SHP77 treated with DMSO at 0.1 percent for 48 hours (cell line): ENCODE measurements at places on chromosomes 5 and 9.

GRCh38 chr9:138020120-138020794 lies 142.7 kb downstream of the CACNA1B start:
- DNase-seq: no peak

GRCh38 chr5:157288405-157289163 lies 22.7 kb downstream of the CYFIP2 start:
- no peak for DNase-seq

GRCh38 chr5:74380193-74380592 lies 260.3 kb downstream of the ENC1 start:
- no peak for DNase-seq

DNA sequence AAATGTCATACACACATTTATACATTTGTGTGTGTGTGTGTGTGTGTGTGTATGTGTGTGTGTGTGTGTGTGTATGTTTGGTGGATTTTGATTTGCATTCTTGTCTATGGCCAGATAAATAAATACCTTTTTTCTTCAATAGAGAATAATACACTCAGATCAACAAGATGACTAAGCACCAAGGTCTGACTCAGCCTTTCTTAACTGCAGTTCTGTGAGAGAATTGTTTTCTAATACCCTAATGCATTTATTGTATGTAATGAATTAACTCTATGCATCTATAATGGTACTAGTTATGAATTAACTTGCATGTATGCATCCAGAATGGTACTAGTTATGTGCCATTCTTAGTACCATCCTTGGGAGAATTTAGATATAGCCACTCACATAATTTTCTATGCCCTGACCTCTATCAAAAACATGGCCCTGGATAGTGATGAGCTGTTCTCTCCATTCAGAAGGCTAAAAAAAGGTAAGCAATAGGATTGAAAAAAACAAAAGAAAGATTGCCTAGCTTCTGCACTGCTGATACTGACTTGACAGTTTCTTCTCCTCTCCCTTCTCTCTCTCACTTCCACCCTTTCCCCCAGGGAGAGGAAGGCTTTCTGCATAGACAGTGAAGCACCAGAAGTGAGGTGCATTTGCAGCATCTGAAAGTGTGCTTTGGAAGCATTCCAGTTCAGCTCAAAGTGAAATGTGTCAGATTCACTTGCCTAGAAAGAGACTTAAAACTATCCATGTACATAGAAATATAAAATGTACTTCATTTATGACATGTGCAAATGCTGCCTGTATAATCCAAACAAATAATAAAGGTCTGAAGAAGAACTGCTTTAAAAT lies 55.1 kb upstream of the CCDC112 start:
- DNase-seq: no peak

DNA sequence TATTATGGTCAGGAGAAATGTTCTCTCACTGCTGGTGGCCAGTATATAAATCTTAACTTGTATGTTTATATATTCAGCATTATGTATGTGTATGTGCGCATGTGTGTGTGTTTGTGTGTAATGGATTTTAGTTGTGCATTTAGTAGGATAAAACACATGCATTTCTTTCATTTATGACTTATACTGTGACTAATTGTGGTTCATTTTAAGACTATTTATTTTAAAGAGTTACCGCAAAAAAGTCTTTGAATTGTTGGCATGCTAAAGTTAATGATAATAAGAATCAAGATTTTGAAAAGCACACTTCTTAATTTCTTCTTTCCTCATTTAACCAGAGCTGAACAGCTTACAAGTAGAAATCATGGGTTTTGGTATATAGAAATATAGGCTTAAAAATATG lies 60.9 kb downstream of the RAI14 start:
- DNase-seq: no peak

GRCh38 chr5:36717131-36717695 lies 110.8 kb downstream of the SLC1A3 start:
- DNase-seq: no peak

DNA sequence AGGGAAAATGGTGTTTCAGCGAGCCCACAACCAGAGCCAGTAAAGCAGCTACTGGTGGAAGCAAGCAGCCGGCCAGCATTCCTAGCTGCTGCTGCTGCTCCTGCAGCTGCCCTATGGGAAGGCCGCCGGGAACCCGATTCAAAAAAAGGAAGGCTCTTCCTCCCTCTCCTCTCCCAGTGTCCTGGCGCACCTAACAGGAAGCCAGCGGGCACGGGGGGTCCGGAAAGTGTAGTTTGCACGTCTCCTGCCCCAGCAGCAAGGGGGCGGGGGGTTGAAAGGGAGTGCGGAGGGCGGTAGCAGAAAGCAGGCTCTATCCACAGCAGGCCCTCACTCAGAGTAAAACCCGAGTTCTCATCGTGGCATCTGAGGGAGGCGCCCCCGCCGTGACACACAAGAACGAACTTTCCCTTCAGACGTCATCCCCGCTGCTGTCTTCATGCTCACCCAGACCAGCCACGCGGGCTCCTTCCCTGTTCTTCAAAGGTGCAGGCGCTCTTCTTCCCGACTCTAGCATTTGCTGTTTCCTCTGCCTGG lies 16.5 kb downstream of the GRXCR2 start:
- peak; percentile 64 for DNase-seq

DNA sequence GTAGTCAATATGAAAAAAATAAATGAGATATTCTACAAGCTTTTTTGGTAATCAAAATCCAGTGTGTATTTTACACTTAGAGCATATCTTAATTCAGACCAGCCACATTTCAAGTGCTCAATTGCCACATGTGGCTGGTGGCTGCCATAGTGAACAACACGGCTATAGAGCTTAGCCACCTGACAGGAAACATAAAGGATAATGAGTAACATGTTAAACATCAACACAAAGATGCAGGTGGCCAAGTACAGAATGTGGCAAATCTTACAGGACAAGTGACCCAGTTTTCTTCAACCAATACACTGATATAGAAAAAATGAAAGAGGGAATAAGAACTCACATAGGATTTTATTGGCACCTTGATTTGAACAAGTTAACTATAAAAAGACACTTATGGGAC lies 61.4 kb downstream of the KIF24 start:
- no peak for DNase-seq

DNA sequence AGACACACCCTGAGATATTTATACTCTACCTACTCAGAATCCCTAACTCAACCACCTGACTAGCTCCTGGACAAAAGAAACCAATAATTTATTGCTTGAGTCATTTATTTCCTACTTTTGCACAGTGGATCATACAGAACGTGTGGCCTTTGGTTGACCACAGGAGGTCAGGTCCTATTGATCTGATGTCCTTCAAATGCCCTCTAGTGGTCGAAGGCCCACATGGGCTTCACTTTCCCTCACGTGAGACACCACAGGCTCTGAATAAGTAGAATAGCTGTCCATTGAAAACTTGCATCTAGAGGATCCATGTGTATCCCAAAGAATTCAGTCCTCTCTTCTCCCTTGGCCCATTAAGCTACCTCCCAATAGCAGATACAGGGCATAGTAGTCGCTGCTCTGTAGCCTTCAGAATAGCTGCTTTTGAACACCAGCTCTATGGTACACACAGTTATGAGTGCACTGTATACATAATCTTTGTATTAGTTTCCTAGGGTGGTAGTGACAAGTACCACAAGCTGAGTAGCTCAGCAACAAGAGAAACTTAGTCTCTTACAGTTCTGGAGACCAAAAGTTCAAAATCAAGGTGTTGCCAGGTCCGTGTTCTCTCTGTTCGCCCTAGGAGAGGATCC lies 177.6 kb upstream of the SMARCA2 start:
- DNase-seq: no peak

DNA sequence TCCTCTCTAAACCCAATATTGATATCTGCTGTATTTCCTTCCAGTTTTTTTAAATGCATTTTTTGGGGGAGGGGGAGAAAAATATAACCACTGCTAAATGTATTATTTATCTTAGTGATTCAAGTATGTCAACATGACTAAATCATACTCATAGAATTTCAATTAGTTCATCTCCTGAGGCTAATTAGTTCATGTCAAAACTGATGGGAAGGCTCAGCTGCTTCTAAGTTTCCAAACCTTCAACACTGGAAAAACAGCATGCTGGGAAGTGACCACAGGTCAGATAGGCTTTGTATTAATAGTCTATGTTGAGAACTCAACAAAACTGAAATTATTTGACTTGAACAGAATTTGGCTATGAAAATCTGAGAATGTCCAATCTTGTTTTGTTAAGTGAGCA lies 118.7 kb downstream of the TTLL11 start:
- no peak for DNase-seq

DNA sequence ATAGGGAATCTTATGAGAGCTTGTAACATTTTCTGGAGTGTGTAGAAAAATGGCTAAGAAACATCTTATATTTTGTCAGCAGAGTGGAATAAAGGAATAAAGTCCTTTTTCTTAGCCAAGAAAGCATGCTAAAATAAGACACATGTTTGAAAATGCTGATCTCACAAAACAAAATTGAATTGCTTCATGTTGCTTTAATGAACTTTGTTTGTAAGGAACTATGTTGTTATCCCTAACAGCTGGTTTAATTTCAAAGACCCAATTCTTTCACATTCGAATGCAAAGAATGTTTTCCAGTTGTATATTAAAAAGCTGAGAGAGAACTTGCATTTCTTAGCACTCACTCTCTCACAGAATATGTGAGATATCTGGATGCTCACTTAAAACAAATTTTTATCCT lies 107.6 kb downstream of the MUSK start:
- no peak for DNase-seq

DNA sequence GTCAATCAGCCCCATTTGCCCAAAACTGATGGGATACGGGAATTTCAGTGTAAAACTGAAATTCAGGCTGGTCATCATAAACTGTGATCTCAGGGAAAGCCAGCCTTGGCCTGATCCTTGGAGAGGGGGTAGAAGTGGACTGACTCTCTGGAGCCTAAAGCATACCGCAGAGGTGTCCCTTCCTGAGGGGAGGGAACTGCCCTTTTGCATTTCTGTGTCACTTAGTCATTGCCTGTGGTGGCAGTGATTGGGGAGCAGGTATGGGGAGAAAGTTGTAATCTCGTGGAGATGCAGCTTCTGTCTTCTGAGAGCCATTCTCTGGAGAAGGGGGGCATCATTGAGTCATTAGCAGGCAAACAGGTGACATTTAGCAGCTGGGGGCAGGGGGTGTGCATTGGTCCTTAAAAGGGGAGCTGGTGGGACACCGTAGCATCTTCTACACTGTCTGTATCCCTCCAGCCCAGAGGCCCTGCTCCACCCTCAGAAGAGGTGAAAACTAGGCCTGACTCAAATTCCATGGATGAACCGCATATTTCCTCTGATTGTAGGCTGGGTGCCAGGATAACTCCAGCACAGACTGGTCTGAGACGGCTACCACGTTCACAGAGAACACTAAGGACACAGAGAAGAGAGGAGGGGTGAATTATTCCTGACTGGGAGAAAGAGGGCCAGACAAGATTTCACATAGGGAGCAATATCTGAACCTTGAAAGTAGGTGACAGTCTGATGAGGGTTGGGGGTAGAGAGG lies 143.3 kb downstream of the SEC61B start:
- no peak for DNase-seq

GRCh38 chr9:113179839-113180238 lies 29.0 kb downstream of the SLC31A2 start:
- DNase-seq: no peak

DNA sequence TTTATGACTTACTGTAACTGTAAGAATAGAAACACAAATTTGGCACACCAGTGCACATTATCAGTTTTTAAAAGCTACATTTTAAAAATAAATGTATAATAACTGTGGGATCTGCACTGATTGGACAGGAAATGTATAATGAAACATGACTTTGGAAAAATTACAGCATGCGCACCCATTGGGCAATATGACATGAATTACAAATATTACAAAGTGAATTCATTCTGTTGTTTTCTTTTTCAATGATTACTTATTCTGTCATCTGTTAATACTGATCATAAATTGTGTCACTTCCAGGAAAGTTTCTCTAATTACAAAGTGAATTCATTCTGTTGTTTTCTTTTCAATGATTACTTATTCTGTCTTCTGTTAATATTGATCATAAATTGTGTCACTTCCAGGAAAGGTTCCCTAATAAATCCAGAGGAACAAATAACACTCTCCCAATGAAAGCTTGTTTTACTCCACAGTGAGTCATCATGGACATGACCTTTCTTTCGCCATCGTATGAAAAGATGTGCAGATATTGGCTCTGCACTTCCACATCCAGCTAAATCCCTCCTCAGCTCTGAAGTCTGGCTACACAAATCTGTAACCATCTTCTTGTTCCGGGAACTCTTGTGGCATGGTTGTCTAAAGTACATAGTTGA lies 297.0 kb upstream of the HAPLN1 start:
- DNase-seq: no peak

DNA sequence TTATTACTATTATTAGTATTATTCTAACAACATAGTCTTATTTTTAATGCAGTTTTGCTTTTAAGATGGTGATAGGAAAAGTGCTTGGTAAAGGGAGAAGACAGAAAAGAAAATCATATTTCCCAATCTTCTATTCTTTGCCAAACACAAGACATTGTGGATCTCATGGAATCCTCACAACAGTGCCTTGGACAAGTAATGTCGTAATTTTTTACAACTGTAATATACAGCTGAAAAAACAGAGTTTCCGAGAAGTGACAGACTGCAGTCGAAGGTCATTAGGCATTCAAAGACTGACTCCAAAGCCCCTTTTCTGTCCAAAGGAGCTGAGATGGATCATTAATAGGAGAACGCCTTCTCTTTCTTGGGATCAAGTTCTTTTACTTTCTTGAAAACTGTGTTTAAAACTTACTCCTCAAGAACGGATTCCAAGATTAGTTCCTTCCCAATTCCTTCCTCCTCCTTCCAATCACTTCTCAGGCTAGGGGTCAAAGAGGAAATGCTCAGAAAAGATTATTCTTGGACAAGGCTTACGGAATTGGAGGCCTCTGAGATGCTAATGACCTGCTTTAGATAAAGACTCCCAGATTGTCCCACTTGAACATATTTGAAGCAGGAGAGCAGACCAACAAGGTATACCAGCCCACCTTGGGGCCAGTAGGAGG lies 24.3 kb upstream of the TRIM32 start:
- DNase-seq: no peak

- DNase-seq: no peak
Observed at GRCh38 chr9:131773911-131774379, 34.1 kb upstream of the RAPGEF1 start.

DNA sequence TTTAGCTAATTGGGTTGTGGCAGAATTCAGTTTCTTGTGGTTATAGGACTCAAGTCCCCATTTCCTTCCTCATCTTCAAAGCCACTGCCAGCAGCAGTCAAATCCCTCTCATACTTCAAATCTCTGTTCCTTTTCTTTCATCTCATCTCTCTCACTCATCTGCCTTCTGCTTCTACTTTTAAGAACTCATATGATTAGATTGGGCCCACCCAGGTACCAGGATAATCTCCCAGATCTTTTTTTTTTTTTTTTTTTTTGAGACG lies 8.0 kb upstream of the REEP5 start:
- DNase-seq: no peak

DNA sequence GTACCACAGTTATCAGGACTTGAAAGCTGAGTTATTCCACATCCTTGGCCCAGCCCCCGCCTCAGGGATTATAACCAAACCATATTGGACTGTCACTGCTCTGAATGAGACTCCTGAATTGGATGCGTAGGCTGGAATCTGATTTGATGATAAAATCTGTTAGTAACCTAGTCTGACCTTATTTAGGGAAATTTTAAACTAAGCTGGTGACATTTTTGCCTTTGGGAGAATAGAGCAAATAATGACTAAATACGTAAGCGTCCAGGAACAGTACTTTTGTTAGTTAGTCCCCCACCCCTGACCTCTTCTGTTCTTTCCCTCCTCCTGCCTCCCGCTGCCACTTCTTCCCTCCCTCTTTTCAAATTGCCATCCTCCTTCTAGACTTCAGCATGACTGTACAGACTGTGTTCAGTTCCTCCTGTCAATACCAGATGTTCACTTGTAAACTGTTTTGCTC lies 92.6 kb downstream of the TLE4 start:
- DNase-seq: no peak

- DNase-seq: peak; percentile 80
Observed at GRCh38 chr9:128034821-128035652, 32.1 kb downstream of the NAIF1 start.

GRCh38 chr5:72234265-72234700 lies 85.8 kb downstream of the MRPS27 start:
- no peak for DNase-seq
